ENCODE measurements at places on chromosomes 6 and 20. TPM values are rescaled to one million over a fixed set of nuclear protein-coding genes. Genes with fewer than 3 reads are reported as not detected.

SAMD5 gene
- total RNA-seq = 2.0 TPM

THEMIS gene
- not detected for total RNA-seq

SLC22A16 gene
- total RNA-seq = not detected

AFG1L gene
- total RNA-seq = 13.4 TPM

FOXP4 gene
- total RNA-seq = 29.4 TPM

ZFP64 gene
- 40.3 TPM for total RNA-seq

ANGPT4 gene
- not detected for total RNA-seq

OR2J3 gene
- not detected for total RNA-seq

ACSS2 gene
- total RNA-seq = 108 TPM

ADGRG6 gene
- 30.3 TPM for total RNA-seq

PRSS16 gene
- 32.3 TPM for total RNA-seq

MANEA gene
- 7.2 TPM for total RNA-seq

ADNP gene
- 104 TPM for total RNA-seq

TFAP2D gene
- not detected for total RNA-seq

GRM1 gene
- total RNA-seq = not detected

CLPSL1 gene
- not detected for total RNA-seq

SAMD3 gene
- total RNA-seq = not detected

PNRC1 gene
- 66.9 TPM for total RNA-seq

GNMT gene
- 0.57 TPM for total RNA-seq

SLC52A3 gene
- 6.9 TPM for total RNA-seq

WFDC11 gene
- not detected for total RNA-seq

DDAH2 gene
- total RNA-seq = 99.6 TPM
